ENCODE measurements at places on chromosomes 3 and 15. TPM values are rescaled to one million over a fixed set of nuclear protein-coding genes. Genes with fewer than 3 reads are reported as not detected.

- peaks cover 31% of the 10 kb centered on the region for H3K4me1 ChIP-seq
- peak; percentile 55 for DNase-seq
- H3K4me3 ChIP-seq: no peak overlapping the region
- H3K27ac ChIP-seq: peak overlapping the region; percentile 63
- no peaks in the 10 kb centered on the region for H3K27me3 ChIP-seq
Observed at GRCh38 chr15:34691034-34691433, 63.8 kb downstream of the GJD2 start.

GRCh38 chr3:98821063-98821462 is 57.9 kb downstream of the ST3GAL6 start:
- H3K4me1 ChIP-seq: no peaks in the 10 kb centered on the region
- H3K27ac ChIP-seq: no peak overlapping the region
- H3K36me3 ChIP-seq: peaks cover 58% of the 10 kb centered on the region
- no peak overlapping the region for H3K4me3 ChIP-seq
- H3K27me3 ChIP-seq: no peaks in the 10 kb centered on the region
- DNase-seq: no peak

DNA sequence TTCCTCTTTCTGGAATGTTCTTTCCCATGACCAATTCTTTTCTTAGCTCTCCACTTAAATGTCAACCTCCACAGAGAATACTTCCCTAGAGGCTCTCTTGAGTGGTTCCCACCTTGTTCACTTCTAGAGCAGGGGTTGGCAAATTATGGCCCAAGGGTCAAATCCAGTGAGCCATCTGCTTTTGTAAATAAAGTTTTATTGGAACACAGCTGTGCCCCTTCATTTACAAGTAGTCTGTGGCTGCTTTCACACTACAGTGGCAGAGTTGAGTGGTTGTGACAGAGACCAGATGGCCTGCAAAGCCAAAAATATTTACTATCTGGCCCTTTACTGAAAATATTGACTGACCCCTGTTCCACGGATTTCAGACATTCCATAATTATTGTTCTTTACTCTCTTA is 166.2 kb downstream of the WNT5A start:
- no peak overlapping the region for H3K27ac ChIP-seq
- no peaks in the 10 kb centered on the region for H3K27me3 ChIP-seq
- DNase-seq: no peak
- no peak overlapping the region for H3K4me3 ChIP-seq

GRCh38 chr3:35635926-35636683 is 3.2 kb upstream of the ARPP21 start:
- peaks cover 94% of the 10 kb centered on the region for H3K27me3 ChIP-seq
- H3K4me3 ChIP-seq: no peak overlapping the region
- H3K4me1 ChIP-seq: peaks cover 6% of the 10 kb centered on the region
- H3K36me3 ChIP-seq: no peaks in the 10 kb centered on the region
- H3K27ac ChIP-seq: no peak overlapping the region
- no peak for DNase-seq

DNA sequence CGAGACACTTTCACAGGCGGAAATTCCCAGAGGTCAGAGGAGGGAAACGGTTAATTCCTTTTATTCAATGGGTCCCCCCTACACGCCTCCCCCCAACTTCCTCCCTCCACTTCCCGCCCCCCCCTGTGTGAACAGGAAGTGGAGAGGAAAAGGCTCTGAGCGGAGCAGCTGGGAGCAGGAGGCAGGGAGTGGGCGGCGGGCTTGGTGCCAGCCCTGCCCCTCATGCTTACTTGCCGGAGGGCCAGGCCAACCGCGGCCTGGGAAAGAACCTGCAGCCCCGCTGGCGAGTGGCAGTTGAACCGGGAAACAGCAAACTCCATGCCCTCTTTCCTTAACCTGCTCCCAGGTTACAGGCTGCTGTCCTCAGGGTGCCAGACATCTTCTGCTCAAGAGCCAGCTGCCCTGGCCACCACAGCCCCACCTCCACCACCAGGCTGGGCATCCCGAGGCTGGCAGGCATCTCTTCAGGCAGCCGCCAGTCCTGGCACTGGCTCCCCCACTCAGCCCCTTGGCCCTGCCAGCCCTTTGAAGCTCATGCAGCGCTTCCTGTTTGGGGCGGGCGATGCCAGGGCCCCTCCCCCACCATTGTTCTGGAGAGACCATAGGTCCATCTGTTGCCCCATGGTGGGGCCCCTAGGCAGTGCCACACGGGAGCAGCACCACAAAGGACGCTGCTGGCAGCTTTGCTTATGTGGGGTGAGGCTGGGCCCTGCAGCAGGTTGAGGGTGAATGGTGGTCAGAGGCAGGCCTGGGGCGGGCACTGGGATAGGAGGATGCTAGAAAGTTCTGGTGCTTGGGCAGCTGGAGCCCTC is 12.9 kb downstream of the VPS18 start:
- peaks cover 26% of the 10 kb centered on the region for H3K36me3 ChIP-seq
- peak; percentile 46 for DNase-seq
- peaks cover 35% of the 10 kb centered on the region for H3K4me1 ChIP-seq
- no peak overlapping the region for H3K4me3 ChIP-seq

GP5 gene
- 0.15 TPM for total RNA-seq
